Esophagus squamous epithelium (tissue), 5 donors: ENCODE measurements at places on chromosomes 11 and 22. TPM values are rescaled to one million over a fixed set of nuclear protein-coding genes. Genes with fewer than 3 reads are reported as not detected.

- no peak for DNase-seq
Observed at GRCh38 chr11:28696591-28696990, 588.4 kb downstream of the METTL15 start.

DNA sequence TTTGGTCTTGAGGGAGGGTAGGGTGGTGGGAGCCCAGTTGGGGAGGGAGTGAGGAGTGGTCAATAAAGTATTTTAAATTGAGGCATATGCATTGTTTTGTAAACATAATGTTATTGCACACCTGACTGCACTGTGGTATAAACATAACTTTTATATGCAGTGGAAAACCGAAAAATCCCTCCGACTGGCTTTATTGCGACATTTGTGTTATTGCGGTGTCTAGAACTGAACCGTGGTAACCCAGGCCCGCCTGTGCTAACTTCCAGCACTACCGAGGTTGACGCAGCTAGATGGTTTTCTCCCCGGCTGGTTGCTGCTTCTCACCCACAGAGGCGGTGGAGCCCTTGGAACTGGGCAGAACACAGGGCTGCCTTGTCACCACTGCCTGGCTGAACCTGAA lies 7.6 kb upstream of the RNH1 start:
- no peak for DNase-seq

DNA sequence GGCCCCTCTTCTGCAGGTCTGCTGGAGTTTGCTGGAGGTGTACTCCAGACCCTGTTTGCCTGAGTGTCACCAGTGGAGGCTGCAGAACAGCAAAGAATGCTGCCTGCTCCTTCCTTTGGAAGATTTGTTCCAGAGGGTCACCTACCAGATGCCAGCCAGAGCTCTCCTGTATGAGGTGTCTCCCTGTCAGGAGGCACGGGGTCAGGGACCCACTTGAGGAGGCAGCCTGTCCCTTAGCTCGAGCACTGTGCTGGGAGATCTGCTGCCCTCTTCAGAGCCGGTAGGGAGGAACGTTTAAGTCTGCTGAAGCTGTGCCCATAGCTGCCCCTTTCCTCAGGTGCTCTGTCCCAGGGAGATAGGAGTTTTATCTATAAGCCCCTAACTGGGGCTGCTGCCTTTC lies 207.9 kb downstream of the FAT3 start:
- no peak for DNase-seq

GRCh38 chr11:36092314-36093030 lies 148.6 kb downstream of the LDLRAD3 start:
- DNase-seq, result no peak

- no peak for DNase-seq
Observed at GRCh38 chr11:8873741-8874405, 37.1 kb upstream of the AKIP1 start.

DNA sequence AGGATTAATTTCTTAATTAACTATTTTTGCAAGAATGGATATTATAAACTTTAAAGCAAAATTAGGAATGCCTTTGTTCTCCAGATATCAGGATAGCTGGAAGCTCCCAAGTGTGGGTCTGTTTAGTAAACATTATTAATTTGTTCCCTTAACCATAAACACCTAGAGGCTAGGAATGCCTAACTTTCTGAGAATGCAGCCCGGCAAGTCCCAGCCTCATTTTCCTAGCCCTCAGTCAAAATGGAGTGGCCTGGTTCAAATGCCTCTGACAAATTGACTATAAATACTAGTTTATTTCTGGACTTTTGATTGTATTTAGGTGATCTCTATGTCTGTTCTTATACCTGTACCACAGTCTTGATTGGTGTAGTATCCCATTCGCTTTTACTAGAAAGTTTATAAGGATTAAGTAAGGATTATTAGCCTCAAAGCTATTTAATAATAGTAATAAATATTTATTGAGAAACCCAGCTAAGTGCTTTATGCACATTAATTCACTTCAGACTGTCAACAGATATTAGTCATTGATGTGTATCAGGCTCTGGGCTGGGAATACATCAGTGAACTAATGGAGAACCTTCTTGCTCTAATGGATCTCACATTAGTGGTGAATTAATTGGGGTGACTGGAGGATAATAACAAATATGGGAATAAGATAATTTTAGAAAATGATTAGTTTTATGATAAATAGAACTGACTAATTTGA lies 25.8 kb downstream of the PPME1 start:
- DNase-seq, result no peak

GRCh38 chr11:57653163-57653562 lies 3.5 kb upstream of the YPEL4 start:
- DNase-seq, result no peak

GRCh38 chr11:65315866-65316226 lies 1.2 kb downstream of the CDC42EP2 start:
- no peak for DNase-seq

GRCh38 chr22:43823911-43824665 lies 12.0 kb upstream of the EFCAB6 start:
- no peak for DNase-seq

DNA sequence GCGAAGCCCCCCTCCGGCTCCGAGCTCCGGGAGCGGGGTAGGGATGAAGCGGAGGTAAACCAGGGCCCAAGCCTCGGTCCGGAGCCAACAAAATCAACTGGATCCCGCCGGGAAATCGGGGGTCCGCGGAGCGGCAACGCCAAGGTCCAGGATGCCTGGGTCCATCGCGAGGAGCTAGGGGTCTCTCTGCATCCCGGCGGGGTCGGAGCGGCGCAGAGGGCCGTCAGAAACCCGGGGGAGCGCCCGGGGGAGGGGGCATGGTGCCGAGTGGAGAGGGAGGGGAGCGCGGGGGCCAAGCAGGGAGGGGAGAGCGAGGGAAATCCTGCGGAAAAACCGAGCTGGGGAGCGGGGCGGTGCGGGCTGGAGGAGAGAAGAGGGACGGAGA lies 51.8 kb downstream of the SLC22A12 start:
- no peak for DNase-seq

DNA sequence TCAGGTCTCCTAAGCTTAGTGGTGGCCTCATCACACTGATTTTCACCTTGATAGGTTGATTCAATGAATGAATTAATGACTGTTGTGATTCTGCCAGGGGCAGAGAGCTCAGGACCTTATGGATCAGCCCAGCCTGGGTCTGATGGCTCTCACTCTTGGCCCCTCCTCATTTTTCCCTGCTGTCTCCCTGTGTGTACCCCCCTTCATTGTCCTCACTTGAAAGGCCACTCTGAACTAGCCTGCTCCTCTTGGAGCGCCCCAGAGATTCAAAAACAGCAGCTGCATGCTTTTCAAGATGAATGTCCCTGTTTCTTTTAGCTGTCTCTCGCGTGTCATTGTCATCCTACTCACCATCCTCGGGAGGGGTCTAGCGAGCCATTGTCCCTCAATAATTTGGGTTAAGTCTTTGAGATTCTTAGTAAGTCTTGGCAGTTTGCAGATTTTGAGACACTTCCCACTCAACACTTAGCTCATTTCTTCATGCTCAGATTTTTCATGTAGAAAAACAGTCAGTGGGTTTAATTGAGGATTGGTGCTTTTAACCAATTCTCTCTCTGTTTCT lies 42.5 kb upstream of the MICAL2 start:
- DNase-seq, result no peak

DNA sequence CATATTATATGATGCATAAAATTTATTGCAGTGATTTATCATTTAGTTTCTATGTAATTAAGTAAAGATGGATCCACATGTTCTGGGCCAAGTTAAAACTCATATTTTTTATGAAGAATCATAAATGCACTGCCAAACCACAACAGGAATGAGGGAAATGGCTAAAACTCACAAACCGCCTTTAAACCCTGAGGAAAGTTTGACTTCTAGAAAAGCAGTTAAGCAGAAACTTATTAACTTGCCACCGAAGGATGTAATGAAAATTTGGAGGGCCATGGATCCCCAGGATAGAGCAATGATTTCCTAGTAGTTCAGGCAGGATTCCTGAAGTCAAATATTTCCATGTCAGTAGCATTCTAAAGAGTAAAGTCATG lies 218.3 kb upstream of the CTSC start:
- no peak for DNase-seq

- DNase-seq, result no peak
Observed at GRCh38 chr11:119706887-119707286, 22.1 kb downstream of the NECTIN1 start.

GSC2 gene
- total RNA-seq, result not detected

CD6 gene
- total RNA-seq, result 1.2 TPM

OR5T3 gene
- not detected for total RNA-seq

AAMDC gene
- total RNA-seq, result 15.4 TPM

TRIM49 gene
- total RNA-seq, result not detected
